Colonic mucosa (tissue), 4 donors: ENCODE measurements at places on chromosomes 5 and 9. TPM values are rescaled to one million over a fixed set of nuclear protein-coding genes. Genes with fewer than 3 reads are reported as not detected.

GRCh38 chr9:7140401-7140800, 382.6 kb downstream of the KDM4C start:
- no peak for DNase-seq

GRCh38 chr9:34252670-34253459, 74.0 kb downstream of the UBAP1 start:
- peak; percentile 76 for DNase-seq

DNA sequence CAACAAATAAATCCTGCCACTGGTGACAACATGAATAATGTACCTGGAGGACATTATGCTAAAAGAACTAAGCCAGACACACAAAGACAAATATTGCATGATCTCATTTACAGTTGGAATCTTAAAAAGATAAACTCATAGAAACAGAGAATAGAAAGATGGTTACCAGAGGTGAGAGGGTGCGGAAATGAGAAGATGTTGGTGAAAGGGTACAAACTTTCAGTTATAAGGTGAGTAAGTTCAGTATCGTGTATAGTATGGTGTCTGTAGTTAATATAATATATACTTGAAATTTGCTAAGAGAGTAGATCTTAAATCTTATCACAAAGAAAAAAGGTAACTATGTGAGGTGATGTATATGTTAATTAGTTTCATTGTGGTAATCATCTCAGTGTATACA, 63.3 kb downstream of the PRRC1 start:
- DNase-seq: no peak

DNA sequence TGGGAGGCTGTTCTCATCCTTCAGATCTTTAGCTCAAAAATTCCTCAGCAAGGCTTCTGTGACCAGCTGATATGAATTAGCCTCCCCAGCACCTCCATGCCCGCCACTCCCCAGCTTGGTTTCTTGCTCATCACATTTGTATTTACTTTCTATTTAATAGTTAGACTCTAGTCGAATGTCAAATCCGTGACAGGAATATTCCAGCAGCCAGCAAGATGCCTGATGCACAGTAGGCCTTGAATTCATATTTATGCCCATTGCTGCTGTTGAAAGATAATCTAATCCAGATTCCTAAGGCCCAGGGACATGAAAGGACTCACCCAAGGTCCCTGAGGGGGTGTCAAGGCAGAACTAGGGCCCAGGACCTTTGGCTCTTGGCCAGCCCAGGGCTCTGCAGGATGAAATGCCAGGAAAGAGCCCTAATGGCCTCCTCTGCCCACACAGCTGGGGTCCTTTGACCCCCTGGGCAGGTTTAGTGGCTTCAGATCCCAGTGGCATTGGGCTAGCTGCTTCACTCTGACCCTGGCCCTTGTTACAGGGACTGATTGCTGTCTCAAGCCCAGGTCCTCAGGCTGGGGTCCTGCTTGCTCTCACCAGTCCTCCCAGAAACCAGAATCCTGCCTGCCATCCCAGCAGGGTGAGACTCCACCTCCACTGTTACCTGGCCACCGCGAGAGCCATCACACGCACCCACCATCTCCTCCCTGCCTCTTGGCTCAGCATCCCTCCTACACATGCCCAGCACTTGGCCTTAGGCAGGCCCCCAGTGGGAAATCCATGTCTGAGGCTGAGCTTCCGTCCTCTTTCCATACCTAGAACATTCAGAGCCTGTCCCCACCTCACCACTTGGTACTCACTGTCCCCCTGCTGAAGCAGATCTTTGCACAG, 7.3 kb downstream of the CSF1R start:
- DNase-seq: peak; percentile 7

ANKRD18B gene
- 0.57 TPM for total RNA-seq

ZDHHC11 gene
- 2.9 TPM for total RNA-seq

EQTN gene
- 1.0 TPM for total RNA-seq

C9orf50 gene
- not detected for total RNA-seq

DNA sequence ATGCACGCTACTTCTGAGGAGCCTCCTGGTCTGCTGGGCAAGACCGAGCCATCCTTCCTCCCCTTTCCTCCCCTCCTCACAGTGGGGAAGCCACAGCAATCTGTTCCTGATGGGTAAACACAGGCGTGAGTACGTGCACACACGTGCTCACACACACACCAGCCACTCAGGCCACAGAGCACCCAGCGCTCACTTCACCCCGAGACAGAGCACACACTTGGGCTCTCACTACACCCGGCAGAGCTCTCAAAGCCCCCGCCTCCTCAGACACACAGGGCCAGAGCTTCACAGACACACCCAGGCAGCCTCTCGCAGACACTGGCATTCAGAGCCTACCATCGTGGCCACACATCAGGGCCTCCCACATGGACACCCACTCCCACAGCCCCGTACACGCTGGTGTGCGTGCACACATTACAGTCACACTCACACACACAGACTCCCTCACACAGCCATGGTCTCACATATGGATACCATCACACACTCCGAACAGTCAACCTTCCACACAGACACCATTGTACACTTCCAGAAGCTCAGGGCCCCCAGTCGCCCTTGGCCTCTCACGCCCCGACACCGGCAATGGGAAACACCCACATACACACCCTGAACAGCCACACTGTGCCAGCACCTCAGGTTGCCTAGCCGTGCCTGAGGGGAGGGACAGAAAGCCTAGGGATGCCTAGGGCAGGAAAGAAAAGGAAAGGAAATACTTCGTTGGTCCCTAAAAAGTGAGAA, 13.5 kb downstream of the CNTFR start:
- DNase-seq: peak; percentile 57

- peak; percentile 25 for DNase-seq
Observed at GRCh38 chr5:137305971-137306602, 193.0 kb downstream of the SPOCK1 start.

DNA sequence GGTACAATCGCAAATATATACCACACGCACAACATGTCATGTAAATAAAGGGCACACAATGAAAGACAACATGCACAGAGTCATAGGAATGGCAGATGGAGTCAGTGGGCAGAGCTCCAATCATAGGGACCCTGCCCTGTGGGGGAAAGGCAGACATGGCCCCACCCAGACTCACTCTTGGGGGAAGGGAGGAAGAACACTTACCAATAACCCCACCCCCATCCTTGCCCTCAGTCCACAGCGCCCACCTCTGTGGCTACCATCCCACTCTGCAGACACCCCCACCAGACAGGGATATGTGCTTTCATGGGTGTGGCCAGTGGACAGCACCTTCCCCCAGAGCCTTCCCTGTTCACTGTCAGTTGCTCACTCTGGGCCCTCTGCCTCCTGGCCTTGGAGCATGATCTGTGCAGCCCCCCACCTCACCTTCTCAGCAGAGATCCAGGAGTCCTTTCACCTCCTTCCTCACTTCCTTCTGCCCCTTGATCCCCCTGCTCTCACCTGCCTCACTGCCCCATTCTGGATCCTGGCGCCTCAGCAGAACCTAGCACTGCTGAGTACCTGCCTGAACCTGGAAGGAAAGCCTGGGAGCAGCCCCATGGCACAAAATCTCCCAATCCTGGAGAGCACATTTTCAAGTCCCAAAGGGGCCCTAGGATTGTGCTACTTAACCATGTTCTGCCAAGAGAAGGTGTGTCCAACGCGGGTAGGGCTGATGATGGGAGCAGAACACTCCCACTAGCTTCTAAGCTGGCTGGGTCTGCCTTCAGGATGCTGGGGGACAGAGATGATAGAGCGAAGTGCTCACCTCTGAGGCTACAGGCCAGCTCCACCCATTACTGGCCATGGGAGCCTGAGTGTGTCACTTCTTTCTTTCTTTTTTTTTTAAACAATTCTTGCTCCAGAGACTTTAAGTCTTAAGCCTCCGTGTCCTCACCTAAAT, 1.5 kb upstream of the PHF19 start:
- no peak for DNase-seq

GRCh38 chr5:154610321-154611154, 132.5 kb upstream of the HAND1 start:
- DNase-seq: peak; percentile 67

DNA sequence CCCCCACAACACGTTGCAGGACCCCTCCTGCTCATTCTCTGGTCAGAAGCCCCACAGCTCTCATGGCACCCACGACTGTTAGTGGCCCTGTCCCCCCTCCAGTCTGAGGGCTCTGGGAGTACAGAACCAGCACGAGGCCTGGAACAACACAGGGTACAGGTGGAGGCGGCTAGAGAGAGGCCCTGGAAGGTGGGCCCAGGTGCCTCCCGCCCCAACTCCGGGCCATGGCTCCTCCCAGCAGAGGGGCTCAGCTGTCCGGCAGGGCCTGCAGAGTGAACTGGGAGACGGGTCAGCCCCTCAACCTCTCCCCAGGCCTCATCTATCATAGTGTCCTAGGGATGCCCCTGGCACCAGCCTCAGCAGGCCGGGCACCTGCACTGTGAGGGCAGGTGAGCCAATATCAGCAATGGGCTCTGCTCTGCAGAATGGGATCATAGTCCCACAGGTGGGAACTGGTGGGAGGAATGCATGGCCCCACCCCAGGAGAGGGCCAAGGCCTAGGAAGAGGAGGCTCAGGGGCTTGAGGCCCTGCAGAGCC, 58.6 kb downstream of the BARX1 start:
- DNase-seq: no peak

DNA sequence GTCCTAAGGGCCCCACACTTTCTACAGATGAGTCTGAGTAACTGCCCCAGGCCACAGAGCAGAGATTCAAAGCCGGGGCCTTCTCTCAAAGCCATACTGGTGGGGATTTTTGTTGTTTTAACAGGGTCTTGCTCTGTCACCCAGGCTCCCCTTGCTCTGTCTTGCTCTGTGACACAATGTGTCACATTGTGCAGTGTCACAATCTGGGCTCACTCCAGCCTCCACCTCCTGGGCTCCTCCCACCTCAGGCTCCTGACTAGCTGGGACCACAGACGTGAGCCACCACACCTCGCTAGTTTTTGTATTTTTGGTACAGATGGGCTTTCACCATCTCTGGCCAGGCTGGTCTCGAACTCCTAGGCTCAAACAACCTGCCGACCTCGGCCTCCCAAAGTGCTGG, 8.6 kb downstream of the AGPAT2 start:
- DNase-seq: no peak

GRCh38 chr9:101480386-101480785, 44.8 kb upstream of the ALDOB start:
- DNase-seq: peak; percentile 65

PRUNE2 gene
- 12.1 TPM for total RNA-seq

ANKRD20A1 gene
- 4.7 TPM for total RNA-seq

PCDHA8 gene
- not detected for total RNA-seq

DNA sequence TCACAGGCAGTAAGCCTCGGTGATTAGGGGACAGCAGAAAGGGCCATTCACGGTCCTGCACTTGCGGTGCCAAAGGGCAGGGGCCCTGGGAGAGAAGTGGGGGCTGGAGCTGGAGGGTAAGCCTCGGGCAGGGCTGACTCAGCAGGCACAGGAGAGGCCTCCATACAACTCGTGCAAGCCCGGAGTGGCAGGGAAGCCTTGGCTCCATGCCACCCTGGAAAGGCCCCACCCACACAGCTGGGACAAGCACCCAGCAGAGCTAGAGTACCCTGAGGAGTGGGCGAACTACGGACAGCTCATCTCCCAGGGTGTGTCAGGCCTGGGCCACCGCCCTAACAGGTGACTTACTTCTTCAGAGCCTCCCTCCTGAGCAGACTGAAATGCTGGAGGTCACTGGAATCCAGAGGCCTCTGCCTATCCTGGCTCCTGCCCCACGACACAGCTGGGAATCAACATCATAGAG, 5.6 kb upstream of the CAMK2A start:
- peak; percentile 45 for DNase-seq

DNA sequence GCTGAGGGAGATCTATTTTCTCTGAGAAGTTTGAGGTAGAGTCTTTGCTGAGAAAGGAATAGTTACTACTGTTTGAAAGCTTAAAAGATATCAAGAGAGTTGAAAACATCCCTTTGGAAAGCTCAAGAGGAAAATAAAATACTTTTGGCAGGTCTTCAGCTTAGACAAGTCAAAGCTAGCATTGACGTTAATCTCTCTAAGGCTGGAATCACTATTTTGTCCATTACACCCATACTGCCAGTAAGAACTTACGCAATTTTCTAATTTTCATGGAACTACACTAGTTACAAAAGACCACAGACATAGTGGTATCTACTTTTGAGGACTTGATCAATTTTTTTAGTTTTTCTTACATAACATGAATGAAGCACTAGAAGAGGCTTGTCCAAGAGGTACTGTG, 494.9 kb downstream of the PSAT1 start:
- no peak for DNase-seq

- DNase-seq: no peak
Observed at GRCh38 chr5:133846478-133847226, 121.8 kb downstream of the C5orf15 start.

NUTM2G gene
- total RNA-seq: not detected

DNA sequence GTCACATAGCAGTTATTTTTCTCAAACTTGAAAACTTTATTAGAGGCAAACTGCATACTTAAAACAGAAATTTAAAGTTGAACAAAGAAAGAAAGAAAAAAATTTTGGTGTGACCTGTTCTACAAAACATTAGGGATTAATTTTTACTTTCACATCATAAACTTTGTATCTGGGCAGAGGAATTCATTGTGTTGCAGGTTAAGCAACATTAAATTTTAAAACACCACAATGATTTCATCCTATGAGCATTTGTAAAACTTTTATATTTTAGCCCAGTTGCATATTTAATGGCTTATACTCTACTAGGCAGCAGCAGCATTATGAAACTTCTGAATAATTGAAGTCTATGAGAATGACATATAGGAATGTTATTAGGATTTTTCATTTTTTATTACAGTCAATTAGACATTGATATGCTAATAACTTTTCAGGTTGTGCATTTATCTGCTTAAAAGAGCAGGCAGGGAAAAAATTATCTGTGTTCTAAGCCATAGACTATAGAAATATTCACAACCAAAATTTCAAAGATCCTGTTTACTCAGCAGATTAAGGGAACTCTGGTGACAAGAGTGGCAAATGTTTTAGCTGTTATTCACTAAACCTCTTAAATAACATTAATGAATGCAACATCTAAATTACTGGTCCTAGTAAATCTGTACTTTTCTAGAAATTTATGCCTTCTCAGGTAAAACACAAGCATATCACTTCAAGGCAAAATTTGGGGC, 1088.5 kb upstream of the CDH6 start:
- DNase-seq: no peak

DNA sequence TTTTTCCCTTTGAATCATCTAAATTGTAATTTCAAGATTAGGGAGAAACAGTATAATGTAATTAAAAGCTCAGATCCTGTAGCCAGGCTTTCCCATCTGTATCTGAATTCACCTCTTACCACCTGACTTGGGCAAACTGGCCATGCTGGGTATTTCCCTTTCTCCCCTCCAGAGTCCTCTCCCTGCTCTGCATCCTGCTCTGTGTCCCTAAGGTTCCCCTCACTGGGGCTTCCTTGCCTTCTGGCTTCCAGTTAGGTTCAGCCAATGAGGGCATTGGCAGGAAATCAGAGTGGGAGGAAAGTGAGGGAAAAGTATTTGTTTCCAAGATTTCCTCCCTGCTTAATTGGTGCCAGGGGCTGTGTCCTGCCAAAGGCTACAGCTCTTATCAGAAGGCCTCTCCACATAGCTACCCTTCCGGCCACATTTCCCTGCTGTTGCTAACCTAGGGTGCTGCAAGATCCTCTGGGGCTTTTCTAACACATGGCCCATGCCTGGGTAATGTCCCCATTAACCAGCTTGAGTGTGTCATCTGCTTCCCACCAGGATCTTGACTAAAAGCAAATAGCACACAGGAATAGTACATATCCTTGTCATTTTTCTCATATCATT, 51.0 kb upstream of the MPDZ start:
- no peak for DNase-seq
